ENCODE measurements at places on chromosomes 11 and 22. TPM values are rescaled to one million over a fixed set of nuclear protein-coding genes. Genes with fewer than 3 reads are reported as not detected.
A peak's percentile ranks its signal among the peaks of the same experiment; 100 is the strongest.

Gene CHRNA10
- 3.0 TPM for total RNA-seq

Gene SLC25A18
- total RNA-seq: not detected

Gene ZP1
- total RNA-seq: 0.34 TPM

Gene WT1
- not detected for total RNA-seq

Gene NECTIN1
- 0.39 TPM for total RNA-seq

Gene BEST1
- not detected for total RNA-seq

Gene FOLR3
- total RNA-seq: not detected

DNA sequence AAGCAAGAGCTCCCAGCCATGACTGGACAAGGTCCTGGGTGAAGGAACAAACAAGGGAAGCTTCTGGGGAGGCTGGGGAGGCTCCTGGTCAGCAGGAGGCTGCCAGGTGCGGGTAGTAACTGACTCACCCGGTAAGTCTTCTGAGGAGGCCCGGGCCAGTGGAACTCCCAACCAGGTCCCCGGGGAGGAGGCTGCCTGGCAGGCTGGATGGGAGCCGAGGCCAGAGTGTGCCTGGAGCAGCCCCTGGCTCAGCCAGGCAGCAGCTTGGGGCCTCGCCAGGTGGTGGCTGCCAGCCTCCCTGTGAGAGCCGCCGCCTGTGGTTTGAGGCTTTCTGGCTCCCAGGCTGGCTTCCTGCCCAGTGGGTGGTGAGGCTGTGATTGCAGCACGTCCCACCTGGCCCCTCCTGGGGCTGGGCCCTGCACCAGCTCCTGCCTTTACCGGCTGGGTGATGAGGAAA is 46.2 kb downstream of the IGF2 start:
- peak; percentile 44 for DNase-seq

GRCh38 chr11:63683133-63683991 is 2.1 kb downstream of the RTN3 start:
- DNase-seq: no peak

GRCh38 chr11:10568486-10568941 is at the start of gene LYVE1:
TSS of gene LYVE1 (minus strand) at chr11:10568665. CDS start at chr11:10568532, 133 bp downstream.
- no peak for DNase-seq

DNA sequence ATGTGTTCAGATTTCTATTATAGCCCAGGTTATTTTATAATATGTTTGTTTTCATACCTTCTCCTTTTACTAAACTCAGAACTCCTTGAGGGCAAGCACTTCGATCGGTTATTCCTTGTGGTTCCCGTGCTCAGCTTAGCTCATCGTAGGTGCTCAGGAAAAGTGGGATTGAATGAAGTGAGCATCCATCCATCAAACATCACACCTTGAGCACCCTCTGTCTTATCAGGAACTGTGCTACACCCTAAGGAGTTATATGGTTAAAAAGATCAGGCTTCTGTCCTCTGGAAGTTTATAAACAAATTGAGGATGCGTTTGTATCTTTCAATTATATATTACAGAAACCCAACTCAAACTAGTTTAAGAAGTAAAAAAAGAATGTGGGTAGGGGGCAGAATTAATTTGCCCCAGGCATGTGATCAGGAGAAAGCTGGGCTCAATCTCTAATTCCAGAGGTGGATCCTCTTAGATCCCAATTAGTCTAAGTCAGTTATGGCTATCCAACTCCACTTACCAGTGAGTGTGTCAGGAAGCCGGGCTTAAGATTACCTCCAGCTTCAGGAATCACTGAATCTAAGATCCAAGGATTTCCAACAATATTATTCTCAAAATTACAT is 59.9 kb upstream of the RRAS2 start:
- DNase-seq: no peak

DNA sequence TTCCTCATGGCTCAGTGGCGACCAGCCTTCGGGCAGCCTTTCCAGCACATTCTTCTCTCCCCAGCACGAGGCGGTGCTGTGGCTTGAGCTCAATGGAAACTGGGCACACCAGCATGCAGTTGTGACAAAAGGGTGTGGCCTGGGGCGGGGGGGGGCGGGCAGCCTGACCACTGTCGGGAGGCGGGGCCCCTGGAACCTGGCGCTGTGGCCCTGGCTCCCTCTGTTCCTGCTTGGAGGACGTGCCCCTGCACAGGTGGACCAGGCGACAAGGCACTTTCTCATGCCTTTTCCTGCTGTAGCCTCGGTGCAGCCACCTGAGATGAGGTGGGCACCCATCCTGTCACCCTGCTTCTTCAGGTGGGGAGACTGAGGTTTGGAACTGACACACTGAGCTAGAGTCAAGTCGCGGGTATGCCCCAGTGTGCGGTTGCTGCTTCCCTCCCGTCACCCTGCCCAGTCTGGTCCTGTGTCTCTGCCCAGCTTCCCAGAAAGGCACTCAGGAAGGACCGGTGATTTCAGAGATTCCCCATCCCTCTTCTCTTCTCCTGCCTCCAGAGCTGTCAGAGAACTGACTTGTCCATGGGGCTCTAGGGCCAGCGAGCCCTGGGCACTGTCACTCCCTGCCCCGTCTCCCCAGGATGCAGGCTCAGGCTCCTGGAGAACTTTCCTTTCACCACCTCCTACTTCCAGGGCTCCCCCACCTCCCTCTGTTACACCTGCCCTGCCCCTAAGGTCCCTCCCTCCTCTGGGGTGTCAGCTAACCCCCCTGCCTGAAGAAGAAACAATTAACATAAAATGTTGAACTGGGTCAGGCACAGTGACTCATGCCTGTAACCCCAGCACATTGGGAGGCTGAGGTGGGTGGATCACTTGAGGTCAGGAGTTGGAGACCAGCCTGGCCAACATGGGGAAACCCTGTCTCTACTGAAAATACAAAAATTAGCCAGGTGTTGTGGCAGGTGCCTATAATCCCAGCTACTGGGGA is 9.9 kb downstream of the B3GAT1 start:
- DNase-seq: no peak

Measured in activated CD8-positive, alpha-beta T cell treated with anti-CD3 and anti-CD28 coated beads, Interleukin-2, amount 10 ng/mL, durations not matched to agents 7 days and 5 days (primary cell).